ENCODE measurements at places on chromosomes 1 and 21. TPM values are rescaled to one million over a fixed set of nuclear protein-coding genes. Genes with fewer than 3 reads are reported as not detected.

The NBPF26 gene
- 25.6 TPM for total RNA-seq

The MPL gene
- total RNA-seq: not detected

The IGSF3 gene
- 4.9 TPM for total RNA-seq

The SLC35F3 gene
- total RNA-seq: 2.4 TPM

The CCDC27 gene
- not detected for total RNA-seq

The CFH gene
- 0.19 TPM for total RNA-seq

Measured in activated T-cell treated with anti-CD3 and anti-CD28 coated beads, Interleukin-2, amount 50 U/mL, for 72 hours (primary cell).